ENCODE measurements at places on chromosomes 4 and X.

GRCh38 chr4:85051526-85051925 lies 85.0 kb upstream of the WDFY3 start:
- no peak for DNase-seq
- H3K4me3 ChIP-seq, result no peak overlapping the region
- H3K4me1 ChIP-seq, result no peaks in the 10 kb centered on the region
- H3K27me3 ChIP-seq, result no peaks in the 10 kb centered on the region
- no peak overlapping the region for H3K27ac ChIP-seq
- H3K36me3 ChIP-seq, result no peaks in the 10 kb centered on the region

DNA sequence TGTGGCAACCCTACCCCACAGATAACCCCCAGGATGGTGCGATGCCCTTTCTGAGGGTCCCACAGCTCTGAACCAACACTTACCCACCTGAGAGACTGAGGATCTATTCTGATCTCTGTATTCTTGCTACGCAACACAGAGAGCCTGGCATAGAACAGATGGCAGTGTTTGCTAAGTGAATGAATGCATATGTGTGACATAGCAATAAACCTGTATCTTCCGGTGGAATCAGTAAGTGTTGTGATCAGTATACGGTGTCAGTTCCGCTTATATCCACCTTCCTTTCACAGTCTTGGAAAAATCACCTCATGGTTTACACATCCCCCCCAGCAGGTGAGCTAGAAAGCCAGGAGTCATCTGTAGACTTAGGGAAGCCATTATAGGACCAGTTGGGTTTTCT lies 5.9 kb upstream of the HSD17B10 start:
- DNase-seq, result no peak
- no peak overlapping the region for H3K4me3 ChIP-seq
- peaks cover 6% of the 10 kb centered on the region for H3K27me3 ChIP-seq
- H3K4me1 ChIP-seq, result no peaks in the 10 kb centered on the region

GRCh38 chr4:140666889-140667614 lies 89.1 kb downstream of the TBC1D9 start:
- no peaks in the 10 kb centered on the region for H3K4me1 ChIP-seq
- DNase-seq, result no peak
- H3K27ac ChIP-seq, result no peak overlapping the region

DNA sequence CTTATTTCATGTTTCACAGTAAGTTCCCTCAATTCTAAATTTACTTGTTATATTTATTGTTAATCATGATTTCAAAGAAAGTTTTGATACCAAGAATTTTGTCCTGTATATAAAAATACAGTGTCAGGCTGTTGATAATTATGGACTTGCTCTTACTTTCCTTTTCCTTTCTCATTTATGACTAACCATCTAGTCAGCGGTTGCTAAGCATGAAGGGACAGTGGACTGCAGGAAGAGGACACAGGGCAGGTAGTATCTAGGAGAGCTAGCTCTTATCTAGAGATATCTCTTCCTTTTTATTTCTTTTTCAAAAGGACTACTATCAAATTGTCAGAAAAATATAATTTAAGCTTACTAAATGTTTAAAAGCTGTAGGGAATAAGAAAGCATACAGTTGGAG lies 1.6 kb downstream of the OPRPN start:
- no peaks in the 10 kb centered on the region for H3K36me3 ChIP-seq
- H3K4me3 ChIP-seq, result no peak overlapping the region
- no peak overlapping the region for H3K27ac ChIP-seq
- DNase-seq, result no peak

- peaks cover 18% of the 10 kb centered on the region for H3K36me3 ChIP-seq
- peaks cover 31% of the 10 kb centered on the region for H3K4me1 ChIP-seq
- H3K27me3 ChIP-seq, result no peaks in the 10 kb centered on the region
- H3K27ac ChIP-seq, result peak overlapping the region; percentile 92
Observed at GRCh38 chrX:154378059-154378798, 866 bp upstream of the EMD start.

GRCh38 chr4:41160856-41161255 lies 53.5 kb downstream of the APBB2 start:
- no peaks in the 10 kb centered on the region for H3K36me3 ChIP-seq
- H3K27me3 ChIP-seq, result no peaks in the 10 kb centered on the region
- no peaks in the 10 kb centered on the region for H3K4me1 ChIP-seq
- H3K27ac ChIP-seq, result no peak overlapping the region
- no peak for DNase-seq

DNA sequence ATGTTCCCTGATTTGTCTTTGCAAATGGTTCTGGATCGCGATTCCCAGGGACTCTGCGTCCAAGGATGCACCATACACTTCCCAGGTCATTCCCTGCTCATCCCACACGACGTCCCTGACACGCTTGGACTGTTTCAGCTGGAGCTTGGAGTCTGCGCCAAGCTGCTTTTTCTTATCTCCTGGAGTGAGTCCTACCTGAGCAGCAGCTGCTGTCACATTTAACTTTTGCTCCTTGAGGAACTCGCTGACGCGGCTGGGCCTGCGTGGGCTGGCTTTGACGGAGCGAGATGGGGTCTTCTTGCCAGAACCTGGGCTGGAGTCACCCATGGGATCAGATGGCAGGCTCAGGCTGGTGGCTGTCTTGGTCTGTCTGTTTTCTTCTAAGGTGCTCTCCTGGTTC lies 59.6 kb downstream of the GPRIN3 start:
- DNase-seq, result no peak
- H3K4me3 ChIP-seq, result no peak overlapping the region
- H3K36me3 ChIP-seq, result no peaks in the 10 kb centered on the region
- no peak overlapping the region for H3K27ac ChIP-seq
- H3K4me1 ChIP-seq, result no peaks in the 10 kb centered on the region

GRCh38 chrX:133490955-133491354 lies 75.7 kb upstream of the GPC4 start:
- no peaks in the 10 kb centered on the region for H3K27me3 ChIP-seq
- no peak overlapping the region for H3K27ac ChIP-seq
- H3K4me3 ChIP-seq, result no peak overlapping the region
- H3K4me1 ChIP-seq, result no peaks in the 10 kb centered on the region
- H3K36me3 ChIP-seq, result no peaks in the 10 kb centered on the region

GRCh38 chr4:161555689-161556660 lies 607.8 kb downstream of the FSTL5 start:
- no peaks in the 10 kb centered on the region for H3K36me3 ChIP-seq
- no peak for DNase-seq
- H3K4me1 ChIP-seq, result no peaks in the 10 kb centered on the region
- no peak overlapping the region for H3K4me3 ChIP-seq
